ENCODE measurements at places on chromosomes 3 and 15. TPM values are rescaled to one million over a fixed set of nuclear protein-coding genes. Genes with fewer than 3 reads are reported as not detected.

The SLC51A gene
- not detected for total RNA-seq

The IQCF5 gene
- total RNA-seq, result not detected

The CPN2 gene
- total RNA-seq, result not detected

The MGLL gene
- total RNA-seq, result 39.2 TPM

The DNAJA4 gene
- total RNA-seq, result 9.9 TPM

The MASP1 gene
- not detected for total RNA-seq

GRCh38 chr3:14869917-14870782 lies 51.4 kb downstream of the FGD5 start:
- ATAC-seq, result peak; percentile 23

GRCh38 chr3:111884411-111885018 lies 25.4 kb downstream of the PHLDB2 start:
- no peak for ATAC-seq

- ATAC-seq, result no peak
These were observed 110.6 kb downstream of the CFAP44 start for GRCh38 chr3:113330742-113331141.

- no peak for ATAC-seq
These were observed 94.3 kb downstream of the TBC1D2B start for GRCh38 chr15:77983091-77983707.

- no peak for ATAC-seq
These were observed 2.1 kb upstream of the POLR2M start for GRCh38 chr15:57704441-57704840.

GRCh38 chr3:185282696-185283373 lies 29.0 kb upstream of the EHHADH start:
- peak; percentile 100 for ATAC-seq

GRCh38 chr3:171972871-171973348 lies 66.5 kb upstream of the FNDC3B start:
- ATAC-seq, result peak; percentile 84

- ATAC-seq, result no peak
These were observed 86.0 kb downstream of the LRRK1 start for GRCh38 chr15:101004986-101005747.

- ATAC-seq, result peak; percentile 18
These were observed 118.8 kb downstream of the LPP start for GRCh38 chr3:188272481-188273372.

GRCh38 chr3:71208211-71209095 lies 375.1 kb downstream of the FOXP1 start:
- ATAC-seq, result no peak

- no peak for ATAC-seq
These were observed 1465.3 kb upstream of the GBE1 start for GRCh38 chr3:83226751-83227150.

GRCh38 chr3:127786353-127787070 lies 35.8 kb downstream of the MGLL start:
- ATAC-seq, result peak; percentile 77

Measured in gastroesophageal sphincter (tissue), 4 donors.